NCI-H2081 treated with DMSO at 0.1 percent for 48 hours (cell line): ENCODE measurements at places on chromosomes 5 and 9.

- DNase-seq, result no peak
Observed at GRCh38 chr9:120900824-120901223, 23.8 kb upstream of the PHF19 start.

DNA sequence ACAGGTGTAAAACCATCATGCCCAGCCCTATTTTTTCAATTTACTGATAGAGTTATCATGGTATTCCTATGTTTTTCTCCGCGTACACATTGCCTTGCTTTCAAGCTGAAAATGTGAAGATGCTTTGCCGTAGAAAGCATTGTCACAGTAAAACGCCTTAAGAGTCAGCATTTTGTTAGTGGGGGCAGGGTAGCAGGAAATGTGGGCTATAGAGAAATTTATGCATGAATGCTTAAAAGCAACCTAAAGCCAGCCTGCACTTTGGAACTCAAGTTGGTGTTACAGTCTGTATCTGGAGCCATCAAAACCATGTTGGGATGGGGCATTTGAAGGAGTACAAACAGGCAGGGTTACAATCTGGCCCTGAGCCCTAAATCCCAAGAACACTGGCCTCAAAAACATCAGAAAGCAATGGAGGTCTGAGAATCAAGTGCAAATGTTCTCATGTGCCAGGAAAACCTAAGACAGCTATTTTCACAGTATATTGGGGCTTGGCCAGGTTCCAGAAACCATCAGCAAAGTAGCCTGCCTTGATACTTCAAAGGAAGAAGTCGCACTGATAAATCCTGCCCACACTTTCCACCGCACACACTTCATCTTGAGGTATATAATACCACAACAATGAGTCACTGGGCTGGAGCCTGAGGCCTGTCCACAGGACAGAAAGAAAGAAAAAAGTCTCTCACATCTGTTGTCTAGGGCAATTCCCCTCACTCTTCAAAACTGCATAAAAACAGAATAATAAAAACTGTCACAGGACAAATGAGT is 313.8 kb downstream of the ENC1 start:
- DNase-seq, result no peak

- DNase-seq, result no peak
Observed at GRCh38 chr9:85487872-85488271, 253.9 kb downstream of the AGTPBP1 start.

DNA sequence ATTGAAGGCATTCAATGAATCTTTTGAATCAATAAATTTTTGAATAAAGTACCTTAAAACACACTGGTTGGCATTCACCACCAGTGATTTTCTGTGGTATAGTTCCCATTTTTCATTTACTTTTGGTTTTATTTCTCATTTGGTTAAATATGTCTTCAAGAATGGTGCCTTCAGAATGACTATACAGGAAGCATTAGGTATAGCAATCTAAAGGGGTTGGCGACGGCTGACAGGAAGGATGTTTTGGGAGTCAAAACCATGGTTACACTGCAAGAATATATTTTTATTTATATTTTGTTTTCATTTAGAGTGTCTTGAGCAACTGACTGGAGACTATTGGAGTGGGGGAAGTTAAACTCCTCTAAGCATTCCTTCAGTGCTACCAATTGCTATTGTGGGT is 235.7 kb downstream of the HTR1A start:
- no peak for DNase-seq

DNA sequence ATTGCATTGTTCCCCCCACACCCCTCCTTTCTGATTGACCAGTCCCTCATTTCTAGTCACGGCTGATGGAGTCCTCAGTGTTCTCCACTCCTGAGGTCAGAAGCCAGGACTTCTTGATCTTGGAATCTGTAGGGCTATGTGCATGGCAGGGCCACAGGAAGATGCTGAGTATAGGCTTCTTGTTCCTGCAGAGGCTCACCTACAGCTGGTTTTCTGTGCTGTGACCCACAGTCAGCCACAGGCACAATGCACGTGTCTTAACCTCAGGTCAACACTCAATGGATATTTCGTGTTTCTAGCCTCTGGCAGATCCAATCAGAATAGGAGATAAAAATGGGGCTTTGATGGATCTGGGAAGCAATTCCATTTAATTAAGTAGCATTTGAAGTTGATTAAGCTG is 14.3 kb upstream of the CXCL14 start:
- DNase-seq, result no peak

GRCh38 chr5:151740958-151741373 is 17.5 kb downstream of the ATOX1 start:
- DNase-seq, result no peak

GRCh38 chr9:13860019-13860418 is 453.9 kb downstream of the NFIB start:
- no peak for DNase-seq
